ENCODE measurements at places on chromosomes 11 and 22.
A peak's percentile ranks its signal among the peaks of the same experiment; 100 is the strongest.

GRCh38 chr11:3153291-3153861 is 11.7 kb downstream of the OSBPL5 start:
- DNase-seq = no peak

DNA sequence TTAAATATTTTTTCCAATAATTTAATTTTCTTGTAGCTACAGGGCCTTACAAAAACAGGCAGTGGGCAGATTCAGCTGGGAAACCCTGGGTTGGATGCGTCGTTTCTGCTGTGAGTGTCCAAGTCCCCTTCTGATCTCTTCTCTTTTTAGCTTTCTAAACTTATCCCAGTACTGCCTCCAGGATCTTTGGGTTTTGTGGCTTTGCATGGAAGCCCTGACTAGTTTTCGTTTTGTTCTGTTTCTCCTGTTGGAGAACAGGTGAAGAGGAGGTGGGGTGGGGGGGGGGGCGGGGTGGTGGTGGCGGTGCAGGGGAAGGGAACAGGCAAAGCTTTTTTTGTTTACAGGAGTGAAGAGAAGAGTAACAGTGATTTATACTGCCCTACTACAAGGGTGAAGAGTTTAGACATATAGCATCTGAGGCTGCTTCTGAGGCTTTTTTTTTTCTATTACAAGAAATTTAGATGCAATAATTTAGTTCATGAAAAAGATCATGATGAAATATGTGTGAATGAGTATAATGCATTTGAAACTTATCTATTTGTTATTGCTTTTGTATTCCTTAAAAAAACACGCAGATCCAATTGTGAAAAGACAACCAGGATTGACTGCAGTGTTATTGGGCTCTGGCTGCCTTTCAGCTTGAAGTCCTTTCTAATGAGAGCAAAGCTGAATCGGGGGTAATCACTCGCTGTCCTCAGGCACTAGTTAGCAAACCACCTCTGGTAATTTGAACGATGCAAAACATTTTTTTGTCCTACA is 142.9 kb downstream of the NCAM1 start:
- no peak for DNase-seq

GRCh38 chr11:57536947-57537619 is at the start of gene SMTNL1:
Gene SMTNL1 (plus strand): TSS chr11:57537595. CDS start chr11:57542643, 5,048 bp downstream.
- DNase-seq = no peak

DNA sequence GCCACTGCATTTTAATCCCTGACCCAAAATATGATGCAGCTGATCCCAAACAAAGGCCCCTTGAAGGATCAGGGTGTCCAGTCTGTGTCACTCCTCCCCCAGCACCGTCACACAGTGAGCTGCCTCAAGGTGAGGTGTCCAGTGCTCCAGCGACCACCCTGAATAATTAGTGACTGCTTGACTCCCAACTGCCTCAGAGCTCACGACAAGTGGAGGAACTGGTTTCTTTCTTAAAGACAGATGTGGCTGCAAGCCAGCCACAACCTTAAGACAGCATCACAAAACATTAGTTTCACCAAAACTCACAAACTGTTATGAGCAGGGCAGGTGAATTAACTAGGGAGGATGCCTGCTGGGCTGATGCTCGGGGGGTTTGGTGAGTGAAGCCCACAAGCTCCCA is 74.6 kb downstream of the PIWIL3 start:
- no peak for DNase-seq

GRCh38 chr11:79092791-79093353 is 348.0 kb downstream of the TENM4 start:
- DNase-seq = no peak

GRCh38 chr22:20241579-20242392 is 26.3 kb downstream of the RTN4R start:
- DNase-seq = no peak

GRCh38 chr11:19436932-19437331 is 196.2 kb upstream of the E2F8 start:
- no peak for DNase-seq

GRCh38 chr11:110317516-110317932 is 21.1 kb upstream of the RDX start:
- DNase-seq = no peak

DNA sequence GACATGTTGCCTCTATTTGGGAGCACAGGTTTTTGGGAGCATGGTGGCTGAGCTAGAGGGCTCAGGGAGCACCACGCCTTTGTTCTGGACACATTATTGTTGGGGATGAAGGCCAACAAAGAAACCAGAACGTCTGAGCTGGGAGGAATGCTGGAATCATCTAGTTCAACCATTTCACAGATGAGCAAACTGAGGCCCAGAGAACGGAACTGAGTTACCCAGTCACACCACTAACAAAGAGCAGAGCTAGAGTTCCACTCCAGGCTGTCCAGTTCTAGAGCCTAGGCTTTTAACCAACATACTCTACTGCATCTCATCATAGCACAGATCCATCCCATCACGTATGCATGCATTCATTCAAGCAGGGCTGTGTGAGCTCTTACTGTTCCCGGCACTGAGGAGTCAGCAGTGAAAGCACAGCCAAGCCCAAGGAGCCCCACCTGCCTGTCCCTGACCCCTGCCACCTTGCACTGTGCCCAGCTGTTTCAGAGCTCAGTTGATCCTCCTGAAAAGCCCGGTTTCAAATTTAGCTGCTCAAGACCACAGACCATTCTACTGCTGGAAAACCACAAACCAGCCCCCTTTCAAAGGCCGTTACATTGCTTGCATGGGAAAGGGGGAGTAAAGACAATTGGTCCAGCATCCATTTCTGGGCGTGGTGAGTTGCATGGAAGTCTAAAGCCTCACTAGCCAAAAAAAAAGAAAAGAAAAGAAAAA is 16.9 kb upstream of the TCF20 start:
- DNase-seq = no peak

GRCh38 chr11:19734171-19734570 is 21.5 kb downstream of the NAV2 start:
- DNase-seq = no peak

GRCh38 chr11:60964801-60965200 is 6.7 kb upstream of the CD6 start:
- DNase-seq = no peak

- peak; percentile 66 for DNase-seq
Observed at GRCh38 chr22:46070803-46071450, 79.4 kb upstream of the PPARA start.

DNA sequence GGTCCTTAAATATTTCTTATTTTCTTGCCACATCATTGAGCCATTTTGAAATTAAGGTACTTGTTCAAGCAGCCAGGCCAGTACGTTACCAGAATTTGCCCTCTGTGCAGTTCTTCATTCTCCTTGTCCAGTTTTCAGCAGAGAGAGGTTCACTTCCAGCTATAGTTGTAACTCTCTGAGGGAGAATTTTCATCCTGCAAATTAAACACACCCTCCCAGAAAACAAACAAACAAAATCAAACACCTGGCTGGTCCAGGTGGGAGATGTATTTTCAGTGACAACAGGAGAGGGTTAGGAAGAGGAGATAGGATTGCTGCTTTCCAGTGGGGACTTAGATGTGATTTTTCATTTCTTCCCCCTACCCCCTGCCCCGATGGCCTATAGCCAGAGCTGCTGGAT is 45.0 kb downstream of the LHFPL7 start:
- DNase-seq = no peak

DNA sequence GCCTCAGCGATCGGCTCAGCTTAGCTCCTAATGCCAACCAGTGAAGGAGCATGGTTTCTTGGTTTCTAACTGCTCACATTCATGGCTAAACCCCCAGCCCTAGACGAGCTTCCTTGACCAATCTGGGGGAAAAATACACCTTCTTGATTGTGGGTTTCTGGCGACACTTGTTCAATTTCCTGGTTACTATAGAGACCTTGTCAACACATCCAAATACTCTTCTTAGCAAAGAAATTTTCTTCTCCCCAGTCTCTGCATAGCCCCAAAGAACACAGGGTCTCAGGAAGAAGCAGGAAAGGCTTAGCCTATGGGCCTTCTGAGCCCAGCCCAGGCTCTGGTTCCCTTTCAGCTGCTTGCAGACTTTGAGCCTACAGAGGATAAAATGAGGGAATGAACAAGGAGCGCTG is 88.5 kb upstream of the SYT13 start:
- DNase-seq = no peak

DNA sequence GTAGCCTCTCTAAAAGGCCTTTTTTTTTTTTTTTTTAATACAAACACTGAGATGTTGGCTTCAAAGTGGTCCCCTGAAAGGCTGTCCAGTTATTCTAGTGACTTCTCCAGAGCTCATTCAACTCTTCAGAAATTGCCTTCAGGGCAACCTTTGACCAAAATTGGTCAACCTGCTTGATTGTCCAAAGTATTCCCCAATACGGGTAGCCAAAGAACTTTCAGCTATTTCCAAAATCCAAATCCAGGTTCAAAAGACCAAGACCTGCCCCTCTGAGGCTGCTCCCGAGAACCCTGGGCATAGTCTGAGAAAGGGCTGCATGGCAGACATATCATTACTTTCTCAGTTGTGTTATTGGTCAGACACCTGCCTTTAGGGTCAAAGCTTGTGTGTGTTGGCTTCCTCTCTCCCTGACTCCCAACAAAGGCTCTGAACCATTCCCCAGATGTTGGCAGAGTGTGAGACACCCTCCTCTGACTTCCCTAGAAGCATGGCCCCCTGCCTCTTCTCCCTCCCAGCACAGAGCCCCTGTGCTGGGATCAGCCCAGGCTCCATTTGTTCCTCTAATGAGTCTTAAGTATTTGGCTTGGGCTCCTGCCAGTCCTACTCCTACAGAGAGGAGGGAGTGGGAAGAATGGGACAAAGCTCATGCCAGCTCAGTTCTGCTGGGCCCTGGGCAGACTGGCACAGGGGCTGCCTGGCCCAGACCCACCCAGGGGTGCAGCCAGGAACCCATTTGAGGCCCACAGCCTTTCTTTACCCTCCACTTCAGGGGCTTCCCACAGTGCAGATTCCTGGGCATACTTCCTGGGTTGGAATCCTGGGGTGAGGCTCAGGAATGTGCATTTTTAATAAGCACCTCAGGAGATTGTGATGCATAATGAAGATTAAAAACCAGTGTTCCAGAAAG is 30.3 kb downstream of the TNKS1BP1 start:
- DNase-seq = no peak

- no peak for DNase-seq
Observed at GRCh38 chr22:45212992-45213751, 27.5 kb downstream of the KIAA0930 start.
